AG09319 (cell line): ENCODE measurements at places on chromosomes 7 and 10.

GRCh38 chr7:75987026-75987804 lies 7.2 kb downstream of the TMEM120A start:
- DNase-seq, result no peak

DNA sequence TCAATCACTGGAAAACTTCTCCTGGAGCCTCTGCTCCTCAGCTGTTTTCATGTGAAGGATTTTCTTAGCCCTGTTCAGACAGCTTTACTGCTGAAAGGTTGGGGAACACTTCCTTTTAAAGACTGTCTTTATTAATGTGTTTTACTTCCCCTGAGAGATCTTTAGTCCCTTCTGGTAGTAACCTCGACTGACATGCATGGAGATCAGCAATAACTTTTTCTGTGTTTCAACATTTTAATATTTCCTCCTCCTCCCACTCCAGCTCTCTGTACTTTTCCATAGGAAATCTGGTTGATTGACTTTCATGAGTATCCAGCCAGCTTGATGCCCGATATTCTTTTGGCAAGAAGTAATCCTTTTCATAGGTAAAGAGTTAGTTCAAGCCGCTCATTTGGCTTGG lies 62.7 kb upstream of the STRIP2 start:
- no peak for DNase-seq

- no peak for DNase-seq
Observed at GRCh38 chr10:132309471-132309865, 1.7 kb upstream of the STK32C start.

DNA sequence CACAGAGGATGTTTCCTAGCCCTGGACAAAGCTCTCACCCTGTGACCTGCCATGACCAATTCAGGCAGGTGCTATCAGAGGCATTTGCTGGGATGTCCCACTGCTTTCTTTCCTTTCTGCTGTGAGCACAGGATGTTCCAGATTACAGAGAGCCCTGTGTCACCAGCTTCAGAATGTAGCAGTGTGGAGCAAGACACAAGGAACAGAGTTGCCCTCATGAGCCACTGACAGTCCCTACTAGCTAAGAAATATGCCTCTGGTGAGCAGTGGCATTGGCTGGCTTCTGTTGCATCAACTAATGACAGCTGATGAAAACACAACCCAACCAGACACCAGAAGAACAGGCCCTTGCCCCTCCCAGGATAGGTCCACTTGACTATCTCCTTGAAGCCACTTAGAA lies 337.2 kb downstream of the TNS3 start:
- DNase-seq, result no peak

- DNase-seq, result no peak
Observed at GRCh38 chr7:88169717-88170320, 50.0 kb downstream of the SRI start.

GRCh38 chr7:98956937-98957336 lies 78.6 kb downstream of the TRRAP start:
- no peak for DNase-seq

GRCh38 chr7:106890952-106891351 lies 25.9 kb downstream of the PIK3CG start:
- DNase-seq, result no peak

GRCh38 chr10:93751124-93751523 lies 6.6 kb upstream of the LGI1 start:
- DNase-seq, result no peak

DNA sequence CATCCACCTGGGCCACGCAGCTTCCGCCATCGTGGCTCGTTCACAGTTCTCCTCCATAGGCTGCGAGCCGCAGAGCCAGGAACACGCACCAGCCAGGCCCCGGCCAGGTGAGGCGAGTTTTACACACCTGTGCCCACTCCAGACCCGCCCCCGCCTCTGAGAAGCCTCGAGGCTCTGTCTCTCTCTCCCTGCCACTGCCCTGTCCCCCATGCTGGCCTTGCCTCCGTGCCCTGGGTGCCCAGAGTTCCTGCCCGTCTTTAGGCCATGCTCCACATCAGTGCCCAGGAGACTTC lies 142.2 kb downstream of the SLIT1 start:
- DNase-seq, result no peak

DNA sequence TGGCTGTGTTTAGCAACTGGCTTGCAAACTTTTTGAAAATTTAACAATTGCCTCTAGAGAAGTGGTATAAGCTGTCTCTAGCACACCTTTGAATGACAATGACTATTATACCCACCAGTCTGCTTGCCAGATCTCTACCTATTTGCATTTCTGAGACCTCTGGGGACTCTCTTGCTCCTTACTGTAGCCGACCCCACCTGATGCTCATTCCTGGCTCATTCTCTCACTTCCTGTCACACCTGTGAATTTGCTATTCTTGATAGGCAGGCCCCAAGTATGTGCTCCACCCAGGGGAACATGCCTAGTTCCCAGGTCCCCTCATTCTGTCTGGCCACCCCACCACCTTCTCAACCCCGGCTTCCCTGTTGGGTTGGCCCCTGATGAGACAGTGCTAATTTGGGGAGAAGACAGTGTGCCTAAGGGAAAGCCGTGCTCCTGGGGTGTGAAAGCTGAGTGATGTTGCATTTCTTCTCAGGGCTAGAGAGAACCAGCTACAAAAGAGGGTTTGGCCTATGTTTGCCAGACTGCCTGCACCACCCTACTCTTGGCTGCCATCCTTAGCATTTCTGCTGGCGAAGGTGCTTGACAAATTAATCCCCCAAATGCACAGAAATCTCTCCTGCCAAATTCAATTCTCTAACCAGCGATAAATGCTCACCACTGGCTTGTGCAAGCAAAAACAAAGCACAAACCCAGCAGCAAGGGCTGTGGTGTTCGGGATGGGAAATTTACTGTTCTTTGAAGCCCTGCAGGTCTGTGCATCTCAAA lies 138.2 kb downstream of the RPS24 start:
- DNase-seq, result no peak

- no peak for DNase-seq
Observed at GRCh38 chr7:93226310-93226709, at the start of gene HEPACAM2. HEPACAM2 (minus strand) TSS chr7:93226469.

GRCh38 chr7:36316319-36316718 lies 73.3 kb upstream of the ANLN start:
- DNase-seq, result no peak

- DNase-seq, result no peak
Observed at GRCh38 chr7:120925392-120925791, 25.2 kb upstream of the ING3 start.

- DNase-seq, result no peak
Observed at GRCh38 chr10:131059881-131060280, 251.6 kb downstream of the TCERG1L start.

- DNase-seq, result no peak
Observed at GRCh38 chr7:80231707-80232106, 97.1 kb downstream of the GNAI1 start.

DNA sequence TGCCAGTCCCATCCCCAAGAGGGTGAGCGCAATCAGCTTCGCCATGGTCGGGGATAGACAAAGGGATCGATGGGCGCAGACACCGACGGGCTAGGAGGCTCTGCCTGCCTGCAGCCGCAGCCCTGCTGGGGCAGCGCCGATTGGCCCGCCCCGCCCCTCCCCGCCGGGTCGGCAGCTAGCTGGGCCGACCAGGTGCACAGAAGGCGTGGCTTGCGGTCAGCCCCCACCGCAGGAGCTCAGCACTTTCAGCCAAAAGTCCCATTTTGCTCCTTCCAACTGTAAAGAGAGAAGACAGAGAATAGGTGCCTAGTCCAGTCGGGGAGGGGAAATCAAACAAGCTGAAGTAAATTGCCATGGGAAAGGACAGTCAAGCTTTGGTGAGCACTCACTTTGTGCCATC lies at the start of gene PON1:
Gene PON1 (minus strand): TSS at position 102 of the 400 bp plus-strand sequence. CDS start 57 bp downstream, at position 45.
- no peak for DNase-seq

- no peak for DNase-seq
Observed at GRCh38 chr10:17022466-17022825, 107.2 kb downstream of the CUBN start.

- no peak for DNase-seq
Observed at GRCh38 chr7:94174375-94174774, 170.2 kb upstream of the BET1 start.

GRCh38 chr7:43656997-43657396 lies 72.3 kb downstream of the COA1 start:
- DNase-seq, result no peak

DNA sequence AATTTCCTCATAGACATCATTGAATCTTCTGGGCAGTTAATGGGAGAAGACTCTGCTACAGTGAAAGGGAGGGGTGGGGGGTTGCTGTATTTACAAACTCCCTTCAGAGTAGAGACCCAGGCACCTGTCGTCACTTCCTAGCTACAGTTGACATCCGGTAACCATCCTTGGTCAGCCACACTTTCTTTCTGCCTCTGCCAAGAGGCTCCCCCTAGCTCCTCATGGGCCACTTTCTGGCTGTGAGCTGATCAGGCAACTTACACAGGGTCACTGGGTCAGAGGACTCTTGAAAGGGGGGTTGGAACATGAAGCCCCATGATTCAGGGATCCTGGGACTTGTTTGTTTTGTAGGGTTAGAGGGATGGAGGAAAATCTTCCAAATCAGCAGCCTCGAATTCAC lies 1.2 kb downstream of the TECPR1 start:
- DNase-seq, result no peak

GRCh38 chr10:129394518-129395328 lies 72.3 kb upstream of the MGMT start:
- no peak for DNase-seq

GRCh38 chr10:1572519-1573333 lies 164.6 kb downstream of the ADARB2 start:
- DNase-seq, result no peak

GRCh38 chr10:98039690-98040381 lies 9.4 kb upstream of the CRTAC1 start:
- DNase-seq, result no peak

- DNase-seq, result no peak
Observed at GRCh38 chr7:24297362-24297761, 13.4 kb downstream of the NPY start.

- no peak for DNase-seq
Observed at GRCh38 chr10:77555591-77556212, 81.9 kb downstream of the KCNMA1 start.
